ENCODE measurements at places on chromosomes 1 and 21.

- DNase-seq = no peak
Measured at GRCh38 chr1:88433556-88433955, 250.5 kb upstream of the PKN2 start.

DNA sequence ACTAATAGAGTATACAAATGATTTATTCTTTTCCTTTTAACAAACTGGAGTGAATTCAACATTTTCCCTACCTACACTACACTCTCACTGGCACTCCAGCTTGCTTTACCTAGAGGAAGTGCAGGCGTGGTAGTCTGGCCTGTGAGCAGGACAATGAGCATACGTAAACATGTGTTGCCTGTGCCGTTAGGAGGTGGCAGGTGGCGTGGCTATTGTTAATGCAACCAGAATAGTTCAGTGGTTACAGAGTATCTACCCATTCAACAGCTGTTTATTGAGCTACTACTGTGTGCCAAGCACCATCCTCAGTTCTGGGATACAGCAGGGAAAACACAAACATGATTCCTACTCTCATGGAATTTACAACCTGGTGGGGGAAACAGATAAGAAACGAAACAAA is 299.7 kb upstream of the KAZN start:
- no peak for DNase-seq

- DNase-seq = no peak
Measured at GRCh38 chr1:183553331-183553730, 36.9 kb downstream of the NCF2 start.

GRCh38 chr1:10778640-10779039 is 17.8 kb downstream of the CASZ1 start:
- DNase-seq = no peak

DNA sequence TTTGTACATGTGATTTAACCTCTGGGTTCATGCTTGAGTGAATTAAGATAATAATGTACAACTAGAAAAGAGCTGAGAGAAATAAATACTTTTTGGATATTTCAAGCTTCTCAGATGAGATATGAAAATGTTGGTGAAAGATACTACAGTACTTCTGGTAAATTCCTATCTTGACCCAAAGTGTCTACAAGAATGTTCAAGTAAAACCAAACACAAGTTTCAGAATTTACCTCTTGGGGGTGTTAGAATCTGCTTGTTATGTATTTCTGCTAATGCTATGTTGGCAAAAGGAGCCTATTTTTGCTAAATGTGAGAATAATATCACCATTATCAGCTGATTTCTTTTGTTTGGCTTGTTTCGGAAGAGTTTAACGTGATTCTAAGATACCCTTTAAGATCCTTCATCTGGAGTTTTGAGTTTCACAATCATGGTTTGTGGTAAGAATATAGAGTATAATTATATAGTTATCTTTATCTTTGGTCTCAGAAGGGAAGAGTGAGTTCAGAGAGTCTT is 388.5 kb downstream of the LMO4 start:
- DNase-seq = no peak

DNA sequence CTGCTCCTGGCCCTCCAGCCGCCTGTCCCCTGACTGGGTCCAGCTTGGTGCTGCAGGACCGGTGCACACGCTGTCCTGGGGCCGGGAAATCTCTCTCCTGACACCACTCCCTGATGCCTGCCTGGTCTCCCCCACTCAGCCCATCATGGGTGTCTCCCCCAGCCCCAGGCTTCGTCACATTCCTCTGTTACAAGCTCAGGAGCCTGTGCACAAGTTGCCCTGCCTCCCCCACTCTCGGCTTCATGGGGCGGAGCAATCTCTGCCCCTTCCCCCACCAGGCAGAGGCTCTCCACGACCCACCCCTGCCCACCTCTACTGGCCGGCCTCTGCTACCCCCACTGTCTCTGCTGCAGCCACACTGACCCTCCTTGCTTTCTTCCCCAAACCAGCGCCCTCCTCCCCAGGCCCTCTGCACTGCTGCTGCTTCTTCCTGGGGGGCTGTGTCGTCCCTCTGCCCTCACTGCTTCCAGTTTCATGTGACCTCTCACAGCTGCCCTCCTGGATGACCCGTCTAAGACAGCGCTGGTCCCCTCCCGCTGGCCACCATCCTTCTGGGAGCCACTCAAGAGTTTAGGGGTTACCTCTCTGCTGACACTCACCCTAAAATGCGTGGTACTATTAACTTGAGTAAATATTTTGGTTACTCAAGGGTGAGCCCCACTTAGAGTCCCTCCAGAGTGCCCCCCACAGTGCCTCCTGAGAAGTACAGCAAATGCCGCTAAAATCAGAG is 5.7 kb upstream of the RIPK4 start:
- DNase-seq = no peak

GRCh38 chr1:37078866-37079265 is 44.6 kb upstream of the GRIK3 start:
- DNase-seq = no peak

DNA sequence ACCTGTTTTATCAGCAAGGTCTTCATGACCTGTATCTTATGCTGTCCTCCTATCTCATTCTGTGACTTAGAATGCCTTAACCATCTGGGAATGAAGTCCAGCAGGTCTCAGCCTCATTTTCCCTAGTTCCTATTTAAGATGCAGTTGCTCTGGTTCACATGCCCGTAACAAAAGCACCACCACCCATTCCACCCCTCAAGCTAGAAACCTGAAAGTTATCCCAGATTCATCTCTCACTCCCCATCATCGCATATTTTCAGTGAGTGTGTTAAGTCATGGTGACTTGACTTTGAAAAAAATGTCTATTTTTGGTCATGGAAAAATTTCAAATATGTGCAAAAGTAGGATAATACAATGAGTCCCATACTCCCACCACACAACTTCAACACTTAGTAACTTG is 11.7 kb downstream of the HMGN2 start:
- no peak for DNase-seq

DNA sequence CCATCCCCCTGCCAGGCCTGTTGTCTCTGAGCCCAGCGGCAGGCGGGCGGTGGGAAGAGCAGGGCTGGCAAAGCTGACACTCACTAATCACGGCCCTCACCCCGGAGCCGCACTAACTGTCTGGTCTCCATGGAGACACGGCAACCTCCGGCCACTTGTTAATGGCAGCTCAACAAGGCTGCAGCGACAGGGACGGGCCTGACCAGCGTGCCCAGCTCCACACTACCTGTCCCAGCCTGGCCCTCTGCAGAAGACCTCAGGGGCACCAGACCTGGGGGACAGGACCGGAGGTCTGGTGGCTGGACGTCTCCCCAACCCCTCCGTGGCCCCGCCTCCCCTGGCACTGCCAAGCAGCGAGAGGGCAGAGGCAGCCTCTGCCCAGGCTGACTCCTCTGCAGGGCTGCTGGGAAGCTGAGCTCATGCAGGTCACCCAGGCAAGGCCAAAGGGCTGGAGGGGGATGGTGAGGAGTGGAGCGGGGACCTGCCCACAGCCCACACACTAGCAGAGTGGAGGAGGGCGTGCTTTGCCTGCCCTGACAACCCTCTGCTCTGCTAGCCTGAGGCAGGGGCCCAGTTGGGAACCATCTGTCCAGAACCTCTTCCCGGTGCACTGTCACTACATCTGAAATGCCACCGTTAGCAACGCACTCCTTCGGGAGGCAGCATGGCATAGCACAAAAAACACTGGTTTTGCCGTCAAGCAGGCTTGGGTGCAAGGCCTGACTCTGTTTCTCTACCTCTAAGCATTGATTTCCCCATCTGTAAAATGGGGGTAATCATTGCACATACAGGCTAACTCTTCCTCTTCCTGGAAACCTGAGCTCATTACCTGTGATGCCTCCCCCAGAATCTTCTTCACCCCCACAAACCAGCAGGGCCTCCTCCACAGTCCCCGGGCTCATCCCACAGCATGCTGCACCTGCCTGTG is 29.6 kb upstream of the WASF2 start:
- DNase-seq = no peak

DNA sequence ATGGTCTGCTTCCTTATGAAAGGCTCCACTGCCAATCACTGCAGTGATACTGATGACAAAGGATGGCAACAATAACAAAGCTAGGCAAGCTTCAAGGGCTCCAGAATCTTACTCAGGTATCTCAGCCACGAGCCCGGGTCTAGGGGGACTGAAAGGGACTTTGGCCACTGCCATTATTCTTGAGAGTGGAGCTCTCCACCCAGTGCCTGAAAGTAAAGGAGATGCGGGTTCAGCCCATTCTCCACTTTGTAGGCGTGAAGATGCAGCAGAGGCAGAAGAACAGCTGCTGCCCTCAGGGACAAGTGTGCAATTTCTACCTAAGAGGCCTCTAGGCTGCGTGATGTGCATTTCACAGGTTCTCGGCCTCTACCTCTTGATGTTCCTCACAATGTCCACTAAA is 31.4 kb upstream of the SLAMF9 start:
- no peak for DNase-seq

DNA sequence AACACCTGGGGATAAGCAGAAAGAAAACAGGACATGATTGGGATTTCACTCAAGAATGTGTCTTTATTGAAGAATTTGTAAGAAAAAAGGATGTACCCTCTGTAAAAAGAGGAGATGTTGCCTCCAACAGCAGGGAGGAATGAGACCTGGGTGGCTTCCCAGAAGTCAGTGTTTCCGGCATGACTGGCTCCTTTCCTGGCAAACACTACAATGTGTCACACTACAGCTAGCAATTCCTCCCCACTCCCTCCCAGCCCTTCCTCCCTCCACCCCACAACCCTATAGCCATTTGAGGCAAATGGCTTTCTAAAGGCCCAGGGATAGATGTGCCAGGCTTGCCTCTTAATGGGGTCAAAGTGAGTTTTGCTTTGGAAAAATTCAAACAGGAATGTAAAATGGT is 11.5 kb upstream of the COL8A2 start:
- DNase-seq = no peak

DNA sequence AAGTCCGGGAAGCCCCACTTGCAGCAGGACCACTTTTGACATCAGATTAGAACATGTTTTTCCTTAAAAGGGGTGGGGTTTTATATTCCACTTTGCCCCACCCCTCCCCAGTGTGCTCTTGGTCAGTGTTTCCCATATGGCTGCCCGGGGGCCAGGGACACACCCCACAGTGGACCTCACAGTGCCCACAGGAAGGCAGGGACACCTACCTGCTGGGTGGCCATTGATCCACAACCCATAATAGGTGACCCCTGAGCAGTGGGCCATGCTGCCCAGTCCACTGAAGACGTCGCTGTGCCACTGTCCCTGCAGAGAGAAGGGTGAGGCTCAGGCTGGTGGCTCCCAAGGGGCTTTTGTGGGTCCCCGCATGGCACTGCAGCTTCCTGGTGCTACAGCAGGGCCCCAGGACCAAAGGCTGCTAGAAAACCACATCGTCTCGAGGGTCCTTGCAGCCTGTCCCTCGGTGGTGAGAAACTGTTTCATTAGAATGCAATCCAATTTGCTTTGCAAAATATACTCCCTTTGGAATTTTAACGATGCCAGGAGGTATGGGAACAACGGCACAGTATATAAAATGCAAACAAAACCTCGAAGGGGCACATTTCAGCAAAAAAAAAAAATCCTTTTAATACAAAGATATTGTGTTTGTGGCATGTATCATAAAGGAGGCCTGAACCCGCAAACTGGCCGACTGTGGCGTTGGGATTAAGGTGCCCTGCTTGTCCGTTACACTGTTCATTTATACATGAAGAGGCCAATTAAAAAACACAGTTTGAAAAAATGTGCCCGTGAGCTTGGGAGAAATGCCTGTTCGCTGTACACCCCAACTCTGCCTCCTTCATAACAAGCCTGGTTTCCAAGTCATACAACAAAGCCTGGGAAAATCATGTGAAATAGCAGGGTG is 16.9 kb downstream of the MORN1 start:
- no peak for DNase-seq

DNA sequence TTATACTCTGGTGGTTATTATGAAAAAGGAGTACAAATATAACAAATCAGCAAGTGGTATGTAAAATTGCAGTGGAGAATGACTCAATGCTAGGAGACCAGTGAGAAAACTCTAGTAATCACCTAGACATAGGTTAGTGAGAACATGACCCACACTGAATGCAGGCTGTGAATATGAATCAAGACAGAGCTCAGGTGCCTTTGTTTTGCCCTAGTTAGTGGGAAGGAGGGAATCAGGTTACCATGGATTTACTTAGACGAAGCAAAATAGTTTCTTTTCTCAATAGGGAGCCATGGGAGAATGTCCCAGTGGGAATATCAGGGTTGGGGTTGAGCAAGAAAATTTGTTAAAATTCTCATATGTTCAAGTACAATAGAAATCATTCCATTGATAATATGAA is 10.6 kb upstream of the GCLM start:
- no peak for DNase-seq

DNA sequence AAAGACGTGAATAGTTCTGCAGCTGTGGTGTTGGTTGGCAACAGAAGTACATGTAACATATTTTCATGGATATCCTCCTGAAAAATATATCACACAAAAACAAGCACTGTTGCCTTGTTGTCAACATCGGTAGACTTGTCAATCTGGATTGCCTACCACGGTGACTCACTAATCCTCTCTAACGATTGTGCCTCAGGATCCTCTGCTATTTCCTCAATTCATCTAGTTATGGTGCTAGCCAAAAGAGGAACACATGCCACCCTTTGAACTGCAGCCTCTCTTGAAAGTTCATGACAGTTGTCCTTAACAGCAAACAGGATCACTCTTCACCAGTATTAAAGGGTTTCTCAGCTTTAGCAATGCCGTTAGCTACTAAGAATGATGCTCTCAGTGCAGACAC is 25.7 kb downstream of the RASAL2 start:
- DNase-seq = no peak

- DNase-seq = no peak
Measured at GRCh38 chr1:61052395-61053225, 29.8 kb upstream of the NFIA start.

- no peak for DNase-seq
Measured at GRCh38 chr1:55893155-55893554, 678.0 kb upstream of the USP24 start.

DNA sequence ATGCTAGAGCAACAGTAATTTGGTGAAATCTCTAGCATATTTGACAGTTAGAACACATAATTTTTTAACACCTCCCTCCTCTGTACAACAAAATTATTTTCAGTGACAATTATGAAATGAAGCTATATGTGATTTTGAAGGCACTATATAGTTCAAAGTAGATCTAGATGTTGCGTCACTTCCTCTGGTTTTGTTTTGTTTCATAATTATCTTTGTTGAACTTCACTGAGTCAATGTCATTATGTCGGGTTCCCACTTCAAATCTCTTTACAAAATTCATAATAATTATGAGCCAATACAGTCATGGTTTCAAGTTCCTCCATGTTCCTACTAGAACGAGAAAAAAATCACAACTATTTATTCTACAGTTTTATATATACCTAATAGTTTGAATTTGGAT is 254.8 kb upstream of the PLXNA2 start:
- no peak for DNase-seq
